GM23248 (cell line): ENCODE measurements at places on chromosomes 2 and 18. TPM values are rescaled to one million over a fixed set of nuclear protein-coding genes. Genes with fewer than 3 reads are reported as not detected.

The ACMSD gene
- polyA plus RNA-seq: not detected in 2 replicates

The VWA3B gene
- not detected in 2 replicates for polyA plus RNA-seq

The LIPG gene
- polyA plus RNA-seq: 0.11 and 0.38 TPM in 2 replicates

The COLEC11 gene
- polyA plus RNA-seq: not detected in 2 replicates

The LTBP1 gene
- polyA plus RNA-seq: 154 and 157 TPM in 2 replicates

The HYCC2 gene
- polyA plus RNA-seq: 6.5 and 7.0 TPM in 2 replicates

The TMEM237 gene
- polyA plus RNA-seq: 92.7 and 95.5 TPM in 2 replicates

The SGPP2 gene
- polyA plus RNA-seq: not detected in 2 replicates

The DSG2 gene
- 0.04 TPM in 1 of 2 replicates, not detected in the other for polyA plus RNA-seq

The CGREF1 gene
- 17.2 and 17.8 TPM in 2 replicates for polyA plus RNA-seq

The SCN1A gene
- polyA plus RNA-seq: 0.08 TPM in 1 of 2 replicates, not detected in the other

The SLC25A12 gene
- polyA plus RNA-seq: 13.7 and 15.1 TPM in 2 replicates

The ARID5A gene
- polyA plus RNA-seq: 19.5 and 20.8 TPM in 2 replicates

The OBSL1 gene
- polyA plus RNA-seq: 12.8 and 13.8 TPM in 2 replicates

The SCTR gene
- polyA plus RNA-seq: not detected in 2 replicates

The DCDC2C gene
- not detected in 2 replicates for polyA plus RNA-seq

The MARCHF4 gene
- polyA plus RNA-seq: 7.0 and 7.8 TPM in 2 replicates

The FN1 gene
- polyA plus RNA-seq: 19,771 and 20,647 TPM in 2 replicates

The CCDC148 gene
- polyA plus RNA-seq: 0.51 and 0.64 TPM in 2 replicates

The CMPK2 gene
- 0.11 TPM in 1 of 2 replicates, not detected in the other for polyA plus RNA-seq

The RAPGEF4 gene
- polyA plus RNA-seq: 0.22 TPM in 1 of 2 replicates, not detected in the other

The OXER1 gene
- polyA plus RNA-seq: not detected in 2 replicates

The HOXD12 gene
- 0.14 and 0.19 TPM in 2 replicates for polyA plus RNA-seq

The HSBP1L1 gene
- polyA plus RNA-seq: 27.0 and 28.7 TPM in 2 replicates

The ATP6V1C2 gene
- 0.18 and 0.53 TPM in 2 replicates for polyA plus RNA-seq
